Femur (tissue), 1 donor: ENCODE measurements at places on chromosomes 12 and 14.

GRCh38 chr12:120363274-120363855 lies 5.6 kb downstream of the MSI1 start:
- no peak for DNase-seq

DNA sequence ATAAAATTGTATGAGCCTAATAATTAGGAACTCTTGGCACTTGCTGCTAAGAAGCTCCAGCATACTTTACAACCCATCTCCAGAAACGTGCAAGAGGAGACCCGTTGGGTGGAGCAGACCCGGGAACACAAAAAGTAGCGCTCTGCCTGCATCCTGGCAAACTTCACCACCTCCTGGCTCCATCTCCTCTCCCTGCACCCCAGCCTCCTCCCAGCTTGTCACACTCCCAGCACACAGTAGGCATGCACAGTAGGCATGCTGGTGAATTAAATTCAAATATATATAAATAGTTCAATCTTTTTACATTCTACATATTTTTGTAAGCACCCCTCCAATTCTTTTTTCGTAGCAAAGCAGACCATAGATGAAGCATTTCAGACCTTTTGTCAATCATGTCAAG lies 1.2 kb downstream of the VSIG10 start:
- DNase-seq: no peak

DNA sequence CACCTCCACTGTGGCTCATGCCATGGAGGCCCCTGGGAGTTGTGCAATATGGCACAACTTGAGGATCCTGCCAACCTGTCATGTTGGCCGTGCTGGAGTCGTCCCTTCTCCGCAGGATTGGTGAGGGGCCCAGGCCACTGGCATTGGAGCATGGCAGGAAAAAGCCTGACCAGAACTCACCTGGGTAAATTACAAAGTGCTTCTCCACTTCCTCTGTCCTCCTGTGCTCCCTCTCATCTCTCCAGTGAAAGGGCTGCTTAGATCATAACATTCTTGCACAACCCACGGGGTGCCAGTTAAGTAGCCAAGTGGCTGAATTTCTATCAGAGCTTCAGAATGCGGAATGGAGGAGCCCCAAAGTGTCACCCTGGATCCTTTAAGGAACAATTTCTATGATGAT lies 381.0 kb downstream of the DPF3 start:
- DNase-seq: no peak

- DNase-seq: peak; percentile 78
Observed at GRCh38 chr14:64758691-64759554, 54.7 kb downstream of the PLEKHG3 start.
